ENCODE measurements at places on chromosomes 6 and 20. TPM values are rescaled to one million over a fixed set of nuclear protein-coding genes. Genes with fewer than 3 reads are reported as not detected.
A peak's percentile ranks its signal among the peaks of the same experiment; 100 is the strongest.

The CDH4 gene
- total RNA-seq: 0.05 TPM

The CDKN1A gene
- total RNA-seq: 67.2 TPM

The CFB gene
- 3.7 TPM for total RNA-seq

The IP6K3 gene
- total RNA-seq: 42.0 TPM

The SIM1 gene
- total RNA-seq: not detected

DNA sequence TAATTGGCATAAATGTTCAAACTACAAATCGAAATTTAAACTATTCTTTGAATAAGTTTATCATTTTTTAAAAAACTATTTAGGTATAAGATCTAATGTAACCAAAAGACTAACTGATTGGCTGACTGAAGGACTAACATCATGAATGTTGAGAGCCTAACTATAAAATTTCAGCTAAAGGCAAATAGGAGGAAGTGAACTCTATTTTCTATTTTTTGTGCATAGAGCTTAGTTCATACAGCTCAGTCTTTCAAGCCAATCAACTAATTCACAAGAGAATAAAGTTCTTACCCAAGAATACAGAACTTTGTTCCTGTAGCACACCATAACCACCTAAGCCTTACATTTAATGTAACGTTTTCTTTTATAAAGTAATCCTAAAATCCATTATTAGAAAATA, 46.3 kb upstream of the STXBP5 start:
- H3K4me3 ChIP-seq: no peak overlapping the region
- H3K4me1 ChIP-seq: peaks cover 4% of the 10 kb centered on the region
- no peak overlapping the region for H3K27ac ChIP-seq
- no peaks in the 10 kb centered on the region for H3K27me3 ChIP-seq

DNA sequence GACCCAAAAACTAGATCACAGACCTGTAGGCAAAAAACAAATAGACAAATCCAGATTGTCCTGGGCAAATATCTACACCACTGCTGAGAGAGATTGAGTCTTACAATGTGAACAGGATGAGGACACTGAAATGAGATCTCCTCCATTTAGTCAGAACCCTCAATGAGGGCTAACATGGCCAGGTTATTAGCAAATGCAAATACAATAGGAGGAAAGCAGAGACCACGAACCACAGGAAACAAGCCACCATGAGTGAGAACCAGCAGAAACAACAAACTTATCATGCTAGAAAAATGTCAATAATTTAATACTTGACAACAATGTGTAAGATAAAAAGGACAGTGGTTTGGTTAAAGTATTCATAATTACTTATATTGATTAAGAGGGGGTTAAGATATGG, 162.8 kb downstream of the SYNE1 start:
- no peak for DNase-seq
- H3K4me1 ChIP-seq: no peaks in the 10 kb centered on the region

DNA sequence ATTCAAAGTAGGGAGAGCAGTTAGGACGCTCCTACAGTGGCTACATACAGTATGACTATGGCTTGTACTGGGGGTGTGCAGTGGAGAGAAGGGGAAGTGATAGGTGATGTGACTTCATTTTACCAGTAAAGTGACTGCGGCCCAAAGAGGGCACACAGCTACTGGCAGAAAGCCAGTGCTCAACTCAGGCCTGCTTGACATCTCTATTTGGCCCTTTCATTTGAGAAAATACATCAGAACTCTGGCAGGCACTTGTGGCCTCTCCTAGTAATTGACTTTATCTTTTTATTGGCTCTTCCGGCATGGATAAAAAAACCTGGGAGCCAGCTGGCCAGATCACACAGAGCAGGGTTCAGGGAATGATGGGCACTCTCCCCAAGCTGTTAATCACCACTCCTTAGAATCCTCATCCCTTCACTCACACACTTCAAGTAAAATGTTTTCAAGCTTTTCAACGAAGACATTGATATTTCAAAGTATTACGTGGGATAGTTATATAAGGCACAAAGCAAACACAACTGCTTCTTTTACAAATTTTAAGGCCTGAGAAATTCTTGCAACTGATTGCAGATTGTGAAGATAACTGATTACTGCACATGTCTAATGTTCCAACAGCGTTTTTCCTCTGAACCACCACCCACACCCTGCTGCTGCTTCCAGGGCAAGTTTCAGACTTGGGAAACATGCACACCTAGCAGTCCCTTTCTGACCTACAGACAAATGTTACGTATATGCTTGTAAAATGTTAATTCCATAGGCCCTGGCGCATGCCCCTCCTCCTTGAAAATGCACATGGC, 73.5 kb downstream of the TNFRSF21 start:
- peaks cover 18% of the 10 kb centered on the region for H3K4me1 ChIP-seq
- no peak overlapping the region for H3K4me3 ChIP-seq
- DNase-seq: peak; percentile 23
- no peaks in the 10 kb centered on the region for H3K36me3 ChIP-seq
- peaks cover 49% of the 10 kb centered on the region for H3K27me3 ChIP-seq
- peak overlapping the region; percentile 3 for H3K27ac ChIP-seq

- DNase-seq: no peak
- H3K27ac ChIP-seq: no peak overlapping the region
- peaks cover 13% of the 10 kb centered on the region for H3K27me3 ChIP-seq
- H3K36me3 ChIP-seq: no peaks in the 10 kb centered on the region
Measured at GRCh38 chr6:133612459-133612858, 276.5 kb upstream of the TCF21 start.

- no peaks in the 10 kb centered on the region for H3K36me3 ChIP-seq
- H3K27me3 ChIP-seq: peaks cover 33% of the 10 kb centered on the region
- peak; percentile 51 for DNase-seq
- no peak overlapping the region for H3K4me3 ChIP-seq
Measured at GRCh38 chr6:11732036-11732631, 46.5 kb downstream of the ADTRP start.

DNA sequence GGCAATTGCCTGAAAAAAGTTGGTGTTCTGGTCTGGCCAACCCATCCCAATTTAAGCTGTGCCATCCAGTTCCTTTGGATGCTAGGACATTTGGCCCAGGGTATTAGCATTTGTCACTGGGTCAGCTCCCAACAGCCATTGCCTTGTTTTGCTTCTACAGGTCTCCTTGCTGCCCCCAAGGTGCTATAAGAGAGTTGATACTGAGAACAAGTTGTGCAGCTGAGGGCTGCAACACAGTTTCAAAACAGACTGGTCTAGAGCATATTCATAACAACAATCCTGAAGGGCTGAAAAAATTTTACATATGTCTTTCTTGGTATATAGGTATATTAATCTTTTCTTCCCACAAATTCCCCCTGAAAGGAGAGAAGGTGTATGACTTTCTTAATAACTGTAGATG, 61.0 kb downstream of the LYRM4 start:
- H3K27ac ChIP-seq: no peak overlapping the region
- no peak for DNase-seq
- H3K4me3 ChIP-seq: no peak overlapping the region
- H3K4me1 ChIP-seq: peaks cover 54% of the 10 kb centered on the region
- no peaks in the 10 kb centered on the region for H3K36me3 ChIP-seq

DNA sequence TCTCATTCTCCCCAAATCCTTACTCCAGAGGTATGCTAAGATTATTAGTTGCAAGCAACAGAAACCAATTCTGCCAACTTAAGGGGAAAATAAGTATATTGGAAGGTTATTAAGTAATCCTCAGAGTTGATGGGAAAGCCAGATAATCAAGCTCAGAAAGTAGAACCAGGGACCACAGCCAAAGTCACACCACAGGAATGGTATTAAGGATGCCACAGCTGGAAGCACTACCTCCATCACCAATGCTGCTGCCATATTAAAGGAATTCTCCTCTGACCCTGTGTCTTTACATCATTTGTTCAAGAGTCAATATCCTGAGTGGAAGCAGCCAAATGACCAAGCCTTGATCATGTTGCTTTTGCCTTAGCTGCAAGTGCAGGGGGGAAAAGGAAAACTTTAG, 9.9 kb downstream of the PROCR start:
- no peaks in the 10 kb centered on the region for H3K27me3 ChIP-seq
- no peak overlapping the region for H3K27ac ChIP-seq
- no peak overlapping the region for H3K4me3 ChIP-seq
- H3K4me1 ChIP-seq: no peaks in the 10 kb centered on the region

DNA sequence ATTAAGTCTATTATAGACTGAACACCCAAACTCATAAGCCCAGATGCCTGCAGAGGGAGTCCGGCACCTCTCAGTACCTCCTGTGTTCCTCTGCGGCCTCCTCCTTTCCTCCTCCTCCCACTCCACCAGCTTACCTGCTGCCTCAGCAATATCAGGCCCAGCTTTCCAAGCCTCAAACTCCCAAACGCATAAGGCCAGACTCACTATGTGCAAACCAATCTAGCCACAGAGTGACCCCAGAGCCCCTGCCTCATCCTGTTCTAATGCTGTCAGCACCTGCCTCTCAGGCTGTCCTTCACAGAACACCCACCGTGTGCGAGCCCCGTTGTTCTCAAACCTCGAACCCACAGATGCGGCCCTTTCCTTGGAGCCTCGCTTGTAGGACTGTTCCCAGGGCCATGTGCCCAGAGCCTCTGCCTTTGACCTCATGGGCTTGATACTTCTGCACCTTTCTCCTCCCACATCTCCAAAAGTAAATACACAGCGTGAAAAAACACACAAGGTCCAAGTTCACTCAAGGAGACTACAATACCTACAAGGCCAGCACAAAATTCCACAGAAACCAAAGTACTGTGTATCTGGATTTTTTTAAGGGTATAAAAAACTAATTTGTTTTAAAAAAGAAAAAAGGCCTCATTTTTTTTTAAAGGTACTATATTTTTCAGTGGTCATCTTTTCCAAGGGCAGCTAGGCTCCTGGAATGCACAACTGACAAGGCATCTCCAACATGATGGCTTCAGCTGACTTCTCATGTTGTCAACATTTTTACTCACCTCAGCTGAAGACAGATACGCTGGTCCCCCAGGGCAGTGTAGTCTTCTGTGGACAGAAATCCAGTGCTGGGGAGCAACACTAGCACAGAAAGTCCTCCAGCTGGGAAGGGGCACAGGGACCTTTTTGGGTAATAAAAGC, 52.3 kb downstream of the ABHD12 start:
- H3K4me1 ChIP-seq: no peaks in the 10 kb centered on the region
- H3K27ac ChIP-seq: no peak overlapping the region
- H3K27me3 ChIP-seq: no peaks in the 10 kb centered on the region

GRCh38 chr6:106688177-106688951, 59.0 kb downstream of the QRSL1 start:
- no peaks in the 10 kb centered on the region for H3K4me1 ChIP-seq
- H3K27ac ChIP-seq: no peak overlapping the region
- H3K36me3 ChIP-seq: no peaks in the 10 kb centered on the region
- no peak for DNase-seq
- H3K4me3 ChIP-seq: no peak overlapping the region

- no peaks in the 10 kb centered on the region for H3K36me3 ChIP-seq
- no peak for DNase-seq
- H3K4me3 ChIP-seq: no peak overlapping the region
- peaks cover 11% of the 10 kb centered on the region for H3K27me3 ChIP-seq
Measured at GRCh38 chr6:158911746-158912480, 88.1 kb downstream of the RSPH3 start.

- no peak for DNase-seq
- no peaks in the 10 kb centered on the region for H3K4me1 ChIP-seq
- H3K36me3 ChIP-seq: no peaks in the 10 kb centered on the region
Measured at GRCh38 chr20:12241065-12241464, 323.4 kb downstream of the BTBD3 start.

DNA sequence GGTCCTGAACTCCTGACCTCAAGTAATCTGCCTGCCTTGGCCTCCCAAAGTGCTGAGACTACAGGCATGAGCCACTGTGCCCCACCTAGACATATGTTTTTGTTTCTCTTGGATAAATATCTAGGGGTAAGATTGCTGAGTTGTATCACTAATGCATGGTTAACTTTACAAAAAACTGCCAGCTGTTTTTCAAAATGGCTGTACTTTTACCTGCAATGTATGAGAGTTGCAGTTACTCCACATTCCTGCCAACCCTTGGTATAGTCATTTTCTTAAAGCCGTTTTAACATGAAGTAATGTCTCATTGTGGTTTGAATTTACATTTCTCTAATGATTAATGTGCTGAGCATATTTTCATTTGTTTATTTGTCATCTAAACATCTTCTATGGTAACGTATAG, 289.7 kb downstream of the UTRN start:
- no peaks in the 10 kb centered on the region for H3K4me1 ChIP-seq
- no peak for DNase-seq
- peaks cover 41% of the 10 kb centered on the region for H3K36me3 ChIP-seq
- no peaks in the 10 kb centered on the region for H3K27me3 ChIP-seq

DNA sequence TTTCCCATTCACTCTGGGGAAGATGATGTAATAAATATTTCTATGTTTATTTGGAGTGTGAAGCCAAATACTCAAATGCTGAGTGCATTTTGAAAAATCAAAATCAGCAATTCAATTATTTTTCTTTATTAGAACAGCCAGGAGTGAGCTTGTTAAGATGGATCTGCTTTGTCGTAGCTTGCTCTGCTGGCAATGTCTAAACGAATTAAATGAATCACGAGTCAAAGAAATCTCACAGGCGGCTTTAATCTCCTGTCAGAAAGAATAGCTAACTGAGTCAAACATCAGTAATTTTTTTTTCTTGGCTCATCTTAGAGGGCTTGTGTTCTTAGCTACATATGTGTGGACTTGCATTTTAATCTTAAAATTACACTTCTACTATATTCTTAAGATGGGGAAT, 100.2 kb upstream of the HMGN3 start:
- DNase-seq: no peak
- H3K27ac ChIP-seq: no peak overlapping the region
- no peaks in the 10 kb centered on the region for H3K27me3 ChIP-seq
- no peaks in the 10 kb centered on the region for H3K36me3 ChIP-seq

DNA sequence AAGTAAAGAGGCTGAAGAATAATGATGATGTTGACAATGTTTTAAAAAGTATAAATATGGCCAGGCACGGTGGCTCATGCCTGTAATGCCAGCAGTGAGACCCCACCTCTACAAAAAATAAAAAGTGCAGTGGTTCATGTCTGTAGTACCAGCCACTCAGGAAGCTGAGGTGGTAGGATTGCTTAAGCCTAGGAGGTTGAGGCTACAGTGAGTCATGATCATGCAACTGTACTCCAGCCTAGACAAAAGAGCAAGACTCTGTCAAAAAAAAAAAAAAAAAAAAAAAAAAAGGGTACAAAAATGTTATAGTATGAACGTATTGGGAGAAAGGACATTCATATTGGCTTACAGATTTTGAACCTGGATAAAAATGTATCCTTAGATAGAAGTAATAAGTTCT, 543.1 kb upstream of the IRAK1BP1 start:
- H3K36me3 ChIP-seq: no peaks in the 10 kb centered on the region
- H3K27ac ChIP-seq: no peak overlapping the region
- no peak for DNase-seq

GRCh38 chr6:126773112-126773805, 345.2 kb upstream of the RSPO3 start:
- peaks cover 5% of the 10 kb centered on the region for H3K27me3 ChIP-seq
- H3K36me3 ChIP-seq: no peaks in the 10 kb centered on the region
- DNase-seq: no peak
- no peak overlapping the region for H3K4me3 ChIP-seq
- peaks cover 8% of the 10 kb centered on the region for H3K4me1 ChIP-seq

GRCh38 chr20:57025261-57025660, 241.2 kb downstream of the BMP7 start:
- H3K4me1 ChIP-seq: no peaks in the 10 kb centered on the region
- H3K27me3 ChIP-seq: peaks cover 78% of the 10 kb centered on the region
- H3K27ac ChIP-seq: no peak overlapping the region
- no peak for DNase-seq

Data from left ventricle myocardium inferior (tissue), 1 donor.